ENCODE measurements at places on chromosomes 1 and 21. TPM values are rescaled to one million over a fixed set of nuclear protein-coding genes. Genes with fewer than 3 reads are reported as not detected.

DNA sequence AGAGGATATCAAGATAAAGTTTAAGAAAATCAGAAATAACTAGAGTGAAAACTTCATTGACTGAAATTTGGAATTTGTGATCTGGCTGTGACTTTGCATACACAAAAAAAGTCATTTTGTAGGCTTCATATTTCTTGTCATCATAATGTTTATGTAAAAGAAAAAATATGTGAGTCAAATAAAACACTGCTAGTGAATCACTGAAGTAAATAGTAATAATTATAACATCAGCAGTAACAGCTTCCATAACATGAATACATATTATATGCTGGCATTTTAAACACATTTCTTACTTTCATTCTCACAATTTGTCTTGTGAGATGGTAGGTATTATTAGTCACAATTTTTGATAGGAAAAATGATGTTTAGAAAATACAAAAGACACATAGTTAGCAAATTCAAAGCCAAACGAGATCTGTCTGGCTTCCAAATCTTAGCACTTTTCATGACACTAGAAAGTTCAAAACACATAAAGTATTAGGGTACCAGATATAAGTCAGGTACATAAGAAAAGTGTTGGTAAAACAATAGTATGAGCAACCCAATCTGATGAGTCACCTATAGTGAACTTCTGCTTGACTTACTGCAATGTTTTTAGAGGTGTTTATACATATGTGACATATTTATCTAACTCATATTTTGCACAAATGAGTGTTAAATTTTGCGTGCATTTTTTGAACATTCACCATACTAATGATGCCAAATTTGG is 241.0 kb upstream of the SNX7 start:
- no peak for DNase-seq

GRCh38 chr1:111769517-111770146 is 13.9 kb downstream of the DDX20 start:
- peak; percentile 69 for DNase-seq

Gene PROK1
- not detected for total RNA-seq

GRCh38 chr21:43021191-43021590 is 46.8 kb downstream of the PKNOX1 start:
- DNase-seq = no peak

- no peak for DNase-seq
Measured at GRCh38 chr1:189597083-189597482, 880.6 kb downstream of the BRINP3 start.

Gene PPM1J
- total RNA-seq = 1.00 TPM

DNA sequence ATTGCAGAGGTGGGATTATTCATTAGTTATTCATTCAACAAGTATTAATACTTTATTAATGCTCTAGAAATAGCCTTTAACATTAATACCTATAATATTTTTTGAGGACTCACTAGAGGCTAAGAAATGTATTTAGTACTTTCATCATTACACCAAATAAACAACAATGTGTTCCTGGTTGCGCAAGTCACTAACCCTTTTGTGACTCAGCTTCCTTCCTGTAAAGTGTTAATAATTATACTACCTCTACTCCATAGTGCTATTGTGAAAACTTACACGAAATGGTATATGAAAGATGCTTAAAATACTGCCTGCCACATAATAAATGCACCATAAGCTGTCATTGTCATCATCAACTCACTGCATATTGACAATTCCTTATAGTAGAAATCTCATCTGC is 431.0 kb downstream of the DPYD start:
- no peak for DNase-seq

Gene NR5A2
- 1.2 TPM for total RNA-seq

GRCh38 chr21:35219291-35219690 is 170.2 kb upstream of the RUNX1 start:
- DNase-seq = no peak

DNA sequence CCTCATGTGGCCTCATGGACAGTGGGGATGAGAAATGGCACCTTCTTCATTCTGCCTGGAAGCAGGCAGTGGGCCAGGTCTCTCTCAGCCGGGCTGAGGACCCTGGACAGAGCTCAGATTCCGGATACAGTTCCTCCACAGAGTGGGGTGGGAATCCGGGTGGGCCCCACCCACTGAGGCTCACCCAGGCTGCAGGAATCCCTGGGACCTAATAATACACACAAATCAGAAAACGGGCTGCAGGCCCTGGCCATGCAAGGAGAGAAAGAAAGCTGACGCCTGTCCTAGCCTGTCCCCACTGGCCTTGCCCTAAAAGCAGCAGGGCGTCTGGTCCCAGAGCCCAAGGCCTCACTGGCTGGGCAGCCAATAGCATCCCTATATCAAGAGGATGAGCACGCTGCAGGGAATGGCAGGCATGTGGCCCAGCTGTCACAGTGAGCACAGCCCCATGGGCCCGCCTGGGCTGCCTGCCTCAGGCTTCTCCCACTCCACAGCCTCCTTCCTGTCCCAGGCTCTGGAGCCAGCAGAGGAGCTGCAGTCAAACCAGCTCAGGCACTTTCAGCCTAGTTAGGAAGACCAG is 25.3 kb downstream of the ACTA1 start:
- peak; percentile 15 for DNase-seq

Gene GLMN
- total RNA-seq = 27.8 TPM

- no peak for DNase-seq
Measured at GRCh38 chr1:40932006-40932405, 47.5 kb upstream of the CTPS1 start.

- DNase-seq = no peak
Measured at GRCh38 chr1:10549904-10550664, 75.3 kb downstream of the PEX14 start.

- DNase-seq = peak; percentile 75
Measured at GRCh38 chr1:40922969-40923368, 56.5 kb upstream of the CTPS1 start.

- DNase-seq = peak; percentile 45
Measured at GRCh38 chr1:183339556-183340167, 78.5 kb downstream of the NMNAT2 start.

Gene LRRC71
- total RNA-seq = 0.64 TPM

DNA sequence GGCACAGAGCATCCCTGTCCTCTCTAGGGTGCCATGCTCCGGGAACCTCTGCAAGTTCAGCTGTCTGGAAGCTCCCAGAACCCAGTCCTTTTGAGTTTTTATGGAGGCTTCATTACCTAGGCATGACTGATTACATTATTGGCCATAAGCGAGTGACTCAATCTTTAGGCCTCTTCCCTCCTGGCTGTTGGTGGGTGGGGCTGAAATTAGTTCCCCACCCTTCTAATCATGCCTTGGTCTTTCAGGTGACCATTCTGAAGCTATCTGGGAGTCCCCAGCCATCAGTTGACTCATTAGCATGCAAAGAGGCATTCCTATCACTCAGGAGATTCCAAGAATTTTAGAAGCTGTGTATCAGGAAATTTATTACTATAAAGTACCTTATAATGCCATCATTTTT is 46.6 kb downstream of the WLS start:
- no peak for DNase-seq

Gene ST6GALNAC3
- 15.2 TPM for total RNA-seq

Gene COL16A1
- 9.3 TPM for total RNA-seq

Gene AQP10
- total RNA-seq = not detected

- peak; percentile 19 for DNase-seq
Measured at GRCh38 chr1:74485622-74486021, 26.8 kb downstream of the LRRC53 start.

DNA sequence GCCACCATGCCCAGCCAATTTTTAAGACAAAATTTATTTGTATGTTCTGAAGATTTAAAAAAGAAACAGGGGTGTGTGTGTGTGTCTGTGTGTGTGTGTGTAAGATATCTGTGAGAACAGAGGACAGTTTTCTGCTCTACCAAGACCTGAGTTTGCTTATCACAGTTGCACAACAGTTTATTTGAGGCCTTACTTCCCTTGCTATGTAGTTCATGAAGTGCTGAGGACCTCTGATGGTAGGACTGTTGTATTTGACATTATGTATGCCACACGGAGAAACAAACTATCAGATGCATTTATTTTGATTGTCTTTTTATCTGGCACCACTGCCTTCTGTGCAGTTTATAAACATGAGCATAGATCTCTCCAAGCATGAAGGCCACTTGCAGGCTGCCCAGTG is 355.2 kb downstream of the PBX1 start:
- DNase-seq = no peak

Gene DCDC2B
- not detected for total RNA-seq

GRCh38 chr21:42534421-42535378 is 21.0 kb downstream of the SLC37A1 start:
- DNase-seq = no peak

All from cerebellum (tissue), 4 donors.